Muscle of arm (tissue), 14 donors: ENCODE measurements at places on chromosomes 1 and 21. TPM values are rescaled to one million over a fixed set of nuclear protein-coding genes. Genes with fewer than 3 reads are reported as not detected.

CYP4A11 gene
- not detected for polyA plus RNA-seq

DNA sequence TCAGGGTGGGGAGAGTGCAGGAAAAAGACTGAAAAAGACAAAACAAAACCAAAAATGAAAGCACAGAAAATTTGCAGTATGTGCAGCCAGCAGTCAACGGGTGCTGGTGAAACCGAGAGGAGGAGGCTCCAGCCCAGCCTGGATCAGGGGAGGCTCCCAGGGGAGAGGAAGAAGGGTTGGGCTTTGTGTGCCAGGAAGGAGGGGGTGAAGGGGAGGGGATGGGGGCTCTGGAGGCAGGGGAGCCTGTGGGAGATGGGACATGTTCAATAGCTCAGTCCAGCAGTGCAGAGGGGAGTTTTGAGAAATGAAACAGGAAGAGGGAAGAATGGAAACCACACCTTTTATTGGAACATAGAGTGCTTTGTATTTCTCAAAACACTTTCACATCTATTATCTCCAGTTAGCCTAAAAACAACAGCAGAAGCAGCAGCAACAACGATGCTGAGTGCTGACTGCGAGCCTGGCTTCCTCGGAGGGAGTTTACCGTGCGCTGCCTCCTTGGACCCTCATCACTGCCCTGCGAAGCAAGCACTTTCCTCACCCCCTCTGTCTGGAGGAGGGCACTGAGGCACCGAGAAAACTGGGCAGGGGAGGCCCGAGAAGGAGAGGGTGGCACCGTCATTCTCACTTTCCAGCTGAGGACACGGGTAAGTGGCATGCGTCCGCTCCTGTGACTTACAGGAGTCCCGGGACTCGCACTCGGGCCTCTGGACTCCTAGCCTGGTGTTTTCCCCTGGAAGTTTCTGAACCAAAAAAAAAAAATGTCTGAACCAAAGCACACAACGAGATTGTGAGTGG, 62.9 kb downstream of the MDM4 start:
- DNase-seq = peak; percentile 37

DNA sequence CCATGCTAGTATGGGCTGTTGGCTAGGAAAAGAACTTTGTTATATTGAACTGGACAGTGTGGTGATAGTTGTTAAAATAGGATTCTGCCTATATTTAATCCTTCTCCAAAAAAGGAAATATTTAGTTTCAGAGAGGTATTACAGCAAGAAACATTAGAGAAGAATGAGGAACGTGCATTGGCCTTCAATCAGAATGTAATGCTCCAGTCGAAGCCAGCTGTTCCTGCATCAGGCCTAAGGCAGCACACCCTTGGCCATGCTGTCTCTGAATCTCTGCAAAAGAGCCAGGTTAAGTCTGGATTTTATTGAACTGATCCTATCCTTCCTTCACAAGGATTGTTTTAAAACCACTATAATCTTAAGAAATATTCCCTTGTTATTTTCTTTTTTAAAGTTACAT, 35.3 kb upstream of the RALGPS2 start:
- peak; percentile 33 for DNase-seq

DNA sequence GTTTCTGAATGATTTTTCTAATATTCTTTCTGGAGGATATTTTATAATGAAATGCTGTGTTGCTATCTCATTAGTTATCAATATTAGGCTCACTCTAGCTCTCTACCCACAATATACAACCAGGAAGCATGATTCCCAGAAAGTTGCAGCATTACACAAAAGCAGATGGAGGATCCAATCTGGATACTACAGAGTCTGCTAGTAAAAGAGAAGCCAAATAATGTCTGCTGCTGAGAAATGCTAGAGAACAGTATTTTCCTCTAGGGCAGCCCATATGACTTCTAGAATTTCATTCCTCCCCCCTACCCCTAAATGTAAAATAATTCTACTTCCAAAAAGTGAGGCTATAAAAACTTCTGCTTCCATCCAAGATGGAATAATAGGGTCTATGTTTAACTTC, 239.8 kb downstream of the ZNF648 start:
- DNase-seq = no peak

GRCh38 chr1:106907795-106908194, 148.7 kb upstream of the PRMT6 start:
- no peak for DNase-seq

ETV3L gene
- not detected for polyA plus RNA-seq

DNA sequence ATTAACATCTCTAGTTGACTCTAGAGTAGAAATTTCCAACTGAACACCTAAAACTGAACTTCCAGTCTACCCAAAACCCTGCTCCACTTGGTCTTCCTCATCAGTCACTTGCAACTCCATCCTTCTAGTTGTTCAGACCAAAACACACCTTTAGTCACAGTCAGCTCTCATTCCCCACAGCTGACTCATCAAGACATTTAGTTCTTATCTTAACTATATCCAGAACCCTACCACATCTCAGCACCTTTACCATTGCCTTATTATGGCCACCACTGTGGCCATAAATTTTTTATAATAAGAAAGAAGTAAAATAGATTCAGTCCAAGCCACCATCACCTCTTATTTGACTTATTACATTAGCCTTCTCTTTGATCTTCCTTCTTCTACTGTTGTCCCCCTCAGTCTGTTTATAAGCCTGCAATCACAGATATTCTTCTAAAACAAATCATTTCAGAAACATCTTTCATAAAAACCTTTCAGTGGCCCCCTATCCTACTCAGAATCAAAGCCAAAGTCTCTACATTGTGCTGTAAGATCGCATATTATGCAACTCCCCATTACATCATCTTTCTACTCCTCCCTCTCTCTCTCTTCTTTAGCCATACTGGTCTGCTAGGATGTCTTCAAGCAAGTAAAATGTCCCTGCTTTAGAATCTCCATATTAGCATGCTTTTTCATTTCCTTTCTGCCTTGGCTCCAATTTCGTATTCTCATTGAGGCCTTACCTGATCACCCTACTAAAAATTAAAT, 275.9 kb downstream of the LRRC40 start:
- no peak for DNase-seq

DNA sequence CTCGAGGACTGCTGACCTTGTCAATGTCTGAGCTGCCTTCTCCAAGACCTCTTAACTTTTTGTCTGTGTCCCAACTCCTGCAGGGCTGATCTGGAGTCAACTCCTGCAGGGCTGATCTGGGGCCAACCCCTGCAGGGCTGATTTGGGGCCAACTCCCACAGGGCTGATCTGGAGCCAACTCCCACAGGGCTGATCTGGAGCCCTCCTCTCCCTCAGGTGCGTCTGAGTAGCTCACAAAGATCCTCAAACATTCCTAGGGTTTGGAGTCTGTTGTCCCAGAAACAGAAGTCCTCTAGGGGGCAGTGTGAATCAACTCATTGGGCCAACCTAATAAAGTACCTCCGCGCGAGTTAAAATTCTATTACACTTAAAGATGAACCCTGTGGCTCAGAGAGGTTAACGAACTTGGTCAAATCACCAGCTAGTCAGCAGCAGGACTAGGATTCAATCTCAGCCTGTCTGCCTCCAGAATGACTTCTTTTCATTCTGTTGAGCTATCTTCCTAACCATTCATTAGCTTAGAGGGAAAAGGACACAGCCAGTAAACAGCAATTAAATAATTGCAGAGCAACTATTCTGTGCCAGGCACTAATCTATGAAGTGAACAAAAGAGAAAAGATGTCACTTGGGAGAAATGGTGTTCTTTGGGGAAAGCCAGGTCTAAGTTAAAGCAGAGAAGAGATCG, 17.2 kb upstream of the RLF start:
- DNase-seq = peak; percentile 56

DNA sequence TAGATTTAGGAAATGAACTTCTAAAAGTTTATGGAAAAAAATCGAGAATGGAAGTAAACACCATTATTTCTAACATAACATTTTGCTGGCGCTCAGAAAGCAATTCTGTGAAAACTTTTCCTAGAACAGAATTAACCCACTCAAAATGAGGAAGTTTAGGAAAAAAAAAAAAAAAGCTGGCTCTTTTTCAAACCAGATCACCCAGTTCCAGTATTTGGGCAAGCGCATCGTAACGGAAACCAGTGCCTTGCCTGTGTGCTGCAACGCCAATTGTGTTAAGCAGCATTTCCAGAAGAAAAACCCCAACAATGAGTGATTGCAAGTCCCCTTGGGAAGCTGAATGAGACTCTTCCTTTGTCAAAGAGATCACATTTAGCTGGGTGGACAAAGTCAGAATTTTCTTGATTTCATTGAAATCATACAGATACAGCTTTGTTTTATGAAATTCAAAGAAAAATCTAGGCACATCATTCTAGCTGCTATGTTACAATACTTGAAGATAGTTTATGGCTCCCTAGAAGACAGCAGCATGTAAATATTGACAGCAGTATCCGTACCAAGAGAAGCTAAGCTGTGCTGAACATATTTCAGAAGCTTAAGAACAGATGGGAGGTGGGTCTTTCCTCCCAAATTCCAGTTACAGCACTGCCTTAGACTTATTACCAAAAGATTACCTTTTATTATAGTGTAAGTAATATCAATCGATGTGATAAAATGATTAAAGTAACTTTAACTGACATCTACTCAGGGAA, 113.4 kb downstream of the ERG start:
- no peak for DNase-seq

- no peak for DNase-seq
Measured at GRCh38 chr1:14952626-14953314, 200.8 kb upstream of the TMEM51 start.

VTCN1 gene
- polyA plus RNA-seq = 0.19 TPM

GRCh38 chr1:31811605-31812004, 4.2 kb downstream of the SPOCD1 start:
- DNase-seq = no peak

DNA sequence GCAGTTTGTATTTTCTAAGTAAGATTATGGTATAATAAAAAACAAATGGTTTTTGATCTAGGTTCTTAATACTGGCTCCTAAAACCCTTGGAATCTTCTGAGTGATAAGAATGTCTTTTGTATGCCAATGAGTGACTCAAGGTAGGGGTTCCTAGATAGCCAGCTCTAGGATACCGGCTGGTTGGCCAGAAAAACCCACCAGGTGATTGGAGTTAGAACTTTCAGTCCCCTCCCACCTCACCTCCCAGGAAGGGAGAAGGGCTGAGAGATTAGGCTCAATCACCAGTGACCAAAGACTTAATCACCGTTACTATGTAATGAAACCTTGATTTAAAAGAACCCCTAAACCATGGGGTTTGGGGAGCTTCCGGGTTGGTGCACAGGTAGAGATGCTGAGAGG, 8.7 kb upstream of the BRDT start:
- DNase-seq = no peak

DNA sequence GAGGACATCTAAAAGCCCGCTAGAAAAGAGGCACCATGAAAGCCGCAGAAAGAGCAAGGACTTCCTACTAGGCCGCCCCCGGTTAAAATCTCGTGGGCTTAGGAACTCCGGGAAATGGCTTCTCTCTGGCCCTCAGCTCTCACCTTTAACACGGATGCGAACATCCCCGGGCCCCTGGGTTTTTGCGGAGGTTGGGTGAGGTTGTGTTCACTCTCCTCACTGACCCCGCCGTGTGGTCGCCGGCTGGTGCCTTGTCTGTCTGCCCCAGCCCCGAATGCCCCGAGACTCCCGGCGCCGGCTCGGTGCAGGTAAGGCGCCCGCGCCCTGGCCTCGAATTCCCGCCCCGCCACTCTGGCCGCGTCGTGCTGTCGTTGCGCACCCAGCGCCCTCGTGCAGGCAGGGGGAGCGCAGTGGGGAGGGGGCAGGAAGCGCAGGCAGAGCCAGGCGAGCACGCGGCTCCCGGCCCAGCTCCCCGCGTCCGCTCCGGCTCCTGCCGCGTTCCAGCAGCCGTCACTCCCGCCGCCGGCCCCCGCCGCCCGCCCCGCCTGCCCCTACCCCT, at the start of gene SHISAL2A:
TSS of gene SHISAL2A (plus strand) at position 437 of the 559 bp plus-strand sequence. CDS start 326 bp downstream, outside the sequence.
- DNase-seq = no peak

GRCh38 chr1:199551967-199552565, 475.4 kb upstream of the NR5A2 start:
- DNase-seq = peak; percentile 76

SH2D2A gene
- polyA plus RNA-seq = 0.39 TPM

DNA sequence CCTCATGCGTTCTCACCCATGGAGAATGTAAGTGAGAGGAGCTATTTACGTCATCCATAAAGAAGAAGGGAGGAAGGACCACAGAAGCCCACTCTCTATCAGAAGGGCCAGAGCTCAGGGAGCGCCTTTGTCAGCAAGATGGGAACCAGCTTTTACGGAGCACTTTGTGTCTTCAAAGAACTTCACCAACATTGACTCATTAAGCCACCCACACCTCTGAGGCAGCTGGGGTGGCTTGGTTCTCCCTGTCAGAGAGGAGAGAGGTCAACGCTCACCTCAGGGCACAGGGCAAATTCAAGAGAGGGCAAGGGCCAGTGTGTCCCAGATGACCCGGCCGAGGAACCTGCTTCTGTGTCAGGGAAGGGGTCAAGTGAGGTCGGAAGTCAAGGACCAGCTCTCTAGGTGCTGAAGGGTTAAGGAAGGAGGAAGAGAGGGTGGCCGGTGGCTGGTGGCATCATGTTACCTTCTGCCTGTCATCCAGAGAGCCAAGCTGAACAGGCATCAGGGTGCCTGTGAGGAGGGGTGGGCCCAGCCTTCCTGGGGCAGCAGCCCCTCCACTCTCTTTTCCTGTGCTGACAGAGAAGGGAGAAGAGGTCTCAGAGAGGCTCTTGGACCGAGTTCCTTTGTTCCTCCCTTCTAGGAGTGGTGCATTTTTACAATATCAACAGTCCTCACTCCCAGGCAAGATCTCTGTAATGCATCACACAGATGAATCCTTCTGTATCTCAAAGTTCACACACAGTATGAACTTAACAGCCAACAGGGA, 109.0 kb downstream of the ETS2 start:
- no peak for DNase-seq

SLC35F3 gene
- polyA plus RNA-seq = 0.46 TPM

DNA sequence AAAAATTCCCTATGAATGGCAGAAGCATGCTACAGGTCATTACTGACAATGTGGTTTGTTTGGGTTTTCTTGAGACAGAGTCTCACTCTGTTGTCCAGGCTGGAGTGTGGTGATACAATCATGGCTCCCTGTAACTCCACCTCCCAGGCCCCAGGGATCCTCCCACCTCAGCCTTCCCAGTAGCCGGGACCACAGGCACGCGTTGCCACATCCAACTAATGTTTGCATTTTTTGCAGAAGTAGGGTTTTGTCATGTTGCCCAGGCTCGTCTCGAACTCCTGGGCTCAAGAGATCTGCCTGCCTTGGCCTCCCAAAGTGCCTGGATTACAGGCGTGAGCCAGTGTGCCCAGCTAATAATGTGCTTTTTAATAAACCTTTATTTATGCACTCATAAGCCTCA, 259.1 kb downstream of the NFIA start:
- no peak for DNase-seq

DNA sequence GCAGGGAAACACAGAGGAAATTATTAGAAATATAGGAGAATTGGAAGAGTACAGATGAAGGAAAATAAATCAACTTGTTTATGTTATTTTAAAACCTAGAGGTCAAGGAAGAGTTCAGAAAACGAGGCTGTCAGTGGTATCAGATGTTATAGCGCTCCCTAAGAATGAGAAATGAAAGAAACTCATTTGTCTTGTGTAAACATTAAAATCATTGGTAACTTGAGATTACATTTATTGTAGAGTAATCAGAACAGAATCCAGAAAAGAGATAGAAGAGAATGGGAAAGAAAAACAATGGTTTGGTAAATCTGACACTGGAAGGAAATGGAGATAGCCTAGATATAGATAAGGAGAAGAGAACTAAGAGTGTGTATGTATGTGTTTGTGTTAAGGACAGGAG, 106.4 kb downstream of the ATF6 start:
- no peak for DNase-seq

- no peak for DNase-seq
Measured at GRCh38 chr1:170521818-170522217, 10.1 kb upstream of the GORAB start.

GRCh38 chr1:201578008-201578888, 39.3 kb downstream of the NAV1 start:
- DNase-seq = no peak

GRCh38 chr1:30416221-30416820, 307.1 kb downstream of the MATN1 start:
- no peak for DNase-seq

- DNase-seq = no peak
Measured at GRCh38 chr1:184373155-184373554, 13.7 kb upstream of the C1orf21 start.
